ENCODE measurements at places on chromosomes 4 and X.

DNA sequence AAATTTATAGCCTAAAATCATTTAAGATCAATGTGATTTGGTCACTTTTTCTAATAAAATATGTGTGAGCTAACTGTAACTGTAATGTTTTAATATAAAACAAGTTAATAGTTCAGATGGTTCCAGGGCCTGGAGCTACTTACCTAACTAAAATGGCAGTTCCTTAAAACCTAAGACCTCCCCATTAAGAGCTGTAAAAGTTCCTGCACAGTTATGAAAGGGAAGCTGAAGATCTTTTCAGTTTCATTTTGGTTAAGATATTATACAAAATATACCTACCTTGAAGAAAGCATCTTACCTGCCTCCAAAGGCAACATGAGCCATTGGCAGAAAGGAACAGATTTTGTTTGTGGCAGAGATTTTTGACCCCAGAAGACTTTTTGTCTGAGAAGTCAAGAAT lies 30.1 kb downstream of the HPF1 start:
- DNase-seq, result no peak

DNA sequence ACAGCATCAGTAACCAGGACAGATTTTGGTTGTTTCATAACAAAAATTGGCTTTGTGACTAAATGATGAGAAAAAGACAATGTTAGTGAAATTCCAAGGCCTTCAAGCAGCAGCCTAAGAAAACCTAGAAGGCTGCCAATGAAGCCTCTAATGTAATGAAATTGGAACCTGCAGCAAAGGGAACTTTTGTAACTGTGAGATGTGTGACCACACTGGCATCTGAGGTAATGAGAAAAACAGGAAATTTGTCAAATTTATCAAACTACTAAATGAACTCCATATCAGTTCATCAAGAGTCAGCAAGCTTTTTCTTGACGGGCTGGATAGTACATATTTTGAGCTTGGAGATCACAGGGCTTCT lies 30.4 kb upstream of the EMCN start:
- no peak for DNase-seq

- no peak for DNase-seq
Measured at GRCh38 chr4:55539658-55540057, 7.1 kb downstream of the CLOCK start.

DNA sequence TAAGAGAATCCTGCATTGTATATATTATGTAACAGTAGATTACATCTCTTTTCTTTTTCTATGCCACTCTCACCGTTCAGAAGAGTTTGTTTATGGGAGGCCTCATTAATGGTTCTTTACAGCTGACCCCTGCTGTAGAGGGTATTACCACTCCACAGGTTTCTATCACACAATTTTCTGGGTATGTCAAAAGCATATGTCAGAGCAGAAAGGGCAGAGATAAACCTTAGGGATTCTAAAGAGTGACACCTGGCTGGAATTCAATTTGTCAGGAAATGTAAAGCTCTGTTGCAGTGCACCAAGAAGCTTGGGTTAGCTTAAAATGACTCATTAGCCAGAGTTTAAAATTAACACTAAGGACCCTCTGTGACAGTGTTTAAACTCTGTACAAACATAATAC lies 658.7 kb downstream of the PCDH18 start:
- no peak for DNase-seq

DNA sequence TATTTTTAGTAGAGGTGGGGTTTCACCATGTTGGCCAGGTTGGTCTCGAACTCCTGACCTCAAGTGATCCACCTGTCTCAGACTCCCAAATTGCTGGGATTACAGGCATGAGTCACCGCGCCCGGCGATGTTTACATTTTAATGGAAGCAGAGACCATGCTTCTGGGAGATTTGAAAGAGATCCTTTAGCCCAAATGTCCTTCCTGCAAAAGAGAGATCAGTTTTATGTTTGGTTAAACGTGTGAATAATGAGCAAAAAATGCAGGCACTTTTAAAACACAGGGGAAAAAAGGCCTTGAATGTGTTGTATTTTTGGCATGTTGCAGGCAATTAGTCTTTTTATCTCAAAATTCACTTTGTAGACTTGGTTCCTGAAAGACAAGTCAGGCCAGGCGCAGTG lies 95.8 kb upstream of the ELOVL6 start:
- DNase-seq, result no peak

DNA sequence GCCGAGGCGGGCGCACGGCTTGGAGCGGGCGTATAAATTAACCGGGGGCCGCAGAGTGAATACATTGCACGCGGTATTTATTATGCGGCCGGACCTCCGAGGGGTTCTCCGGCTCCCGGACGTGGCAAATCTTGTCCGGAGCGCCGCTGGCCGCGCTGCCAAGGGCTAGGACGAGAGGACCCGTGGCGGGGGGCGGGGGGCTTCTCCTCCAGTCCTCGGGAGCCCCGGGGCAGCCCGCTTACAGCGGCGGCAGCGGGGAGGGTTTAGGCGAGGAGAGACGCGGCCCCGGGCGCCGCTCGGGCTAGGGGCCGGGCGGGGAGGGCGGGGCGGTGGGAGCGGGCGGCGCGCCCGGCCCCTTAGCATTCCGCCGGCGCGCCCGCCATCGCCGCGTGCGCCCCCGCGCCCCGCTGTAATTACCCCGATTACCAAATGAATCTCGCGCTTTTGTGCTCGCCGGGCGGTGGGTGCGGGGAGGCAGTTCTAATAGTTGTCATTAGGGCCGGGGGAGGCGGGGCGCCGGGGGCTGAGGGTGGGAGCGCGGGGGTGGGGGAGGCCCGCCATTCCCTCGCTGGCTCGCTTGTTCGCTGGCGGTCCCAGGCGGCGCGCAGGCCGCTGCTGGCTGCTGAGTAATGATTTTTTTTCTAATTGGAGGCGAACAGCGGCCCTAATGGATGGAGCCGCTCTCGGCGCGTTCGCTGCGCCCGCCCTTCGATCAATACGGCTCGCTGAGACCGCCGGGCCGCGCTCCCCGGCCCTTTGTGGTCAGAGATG lies 276.6 kb downstream of the BCOR start:
- no peak for DNase-seq

DNA sequence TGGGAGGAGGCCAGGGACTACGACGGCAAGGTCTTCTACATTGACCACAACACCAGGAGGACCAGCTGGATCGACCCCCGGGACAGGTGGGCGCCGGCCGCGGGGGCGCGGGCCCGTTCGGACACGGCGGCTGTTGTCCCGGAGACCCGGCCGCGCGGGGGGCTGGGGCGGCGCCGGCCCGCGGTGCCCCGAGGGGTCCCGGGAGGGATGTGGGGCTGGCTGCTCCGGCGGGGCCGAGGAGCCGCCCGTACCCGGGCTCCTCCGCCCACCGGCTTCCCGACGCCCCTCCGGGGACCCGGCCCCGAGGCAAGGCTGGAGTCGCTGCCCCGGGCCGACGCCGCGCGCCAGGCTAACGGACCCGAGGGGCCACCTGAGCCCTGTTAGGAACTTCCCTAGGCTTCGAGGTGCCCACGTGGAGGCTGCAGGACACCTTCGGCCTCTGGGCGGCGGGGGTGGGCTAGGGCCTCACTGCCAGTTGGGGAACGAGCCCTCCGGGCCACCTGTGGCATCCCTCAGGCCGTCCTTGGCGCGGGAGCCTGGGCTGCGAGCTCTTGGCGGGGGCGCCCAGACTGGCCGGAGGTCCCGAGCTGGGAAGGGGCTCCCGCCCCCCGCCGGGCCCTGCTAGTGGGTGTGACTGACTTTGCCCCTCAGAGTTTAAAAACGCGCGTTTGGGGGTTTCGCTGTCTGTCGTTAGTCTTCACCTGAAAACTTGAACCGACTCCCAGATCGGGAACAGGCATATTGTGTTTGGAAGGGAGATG lies 660 bp downstream of the WWC2 start:
- no peak for DNase-seq

DNA sequence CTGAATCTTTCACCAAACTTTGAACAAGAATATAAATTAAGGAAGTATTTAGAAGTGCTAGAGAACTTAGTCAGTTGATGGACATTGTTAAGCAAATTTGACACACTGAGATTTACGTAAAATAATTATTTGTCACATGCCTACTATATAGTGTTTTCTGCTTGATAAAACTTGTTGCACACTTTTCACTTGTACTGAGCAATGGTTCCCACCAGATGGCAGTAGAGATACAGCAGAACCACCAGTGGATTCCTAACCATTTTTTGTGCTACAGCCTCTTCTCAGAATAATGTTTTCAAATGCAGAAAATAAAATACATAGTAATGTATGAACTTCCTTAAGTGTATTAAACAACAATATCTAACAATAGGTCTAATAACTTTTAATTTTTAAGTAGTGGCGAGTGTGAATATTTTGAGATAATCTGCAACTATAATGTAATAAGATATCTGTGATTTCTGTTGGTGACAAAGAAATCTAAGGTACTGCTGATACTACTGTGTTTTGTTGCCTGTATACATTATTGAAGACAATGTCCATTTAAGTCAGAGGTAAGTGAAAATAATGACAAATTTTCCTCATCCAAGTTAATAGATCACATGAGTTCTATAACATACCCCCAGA lies 81.2 kb downstream of the APOOL start:
- DNase-seq, result no peak

GRCh38 chr4:139785356-139785755 lies 119.7 kb downstream of the MGST2 start:
- no peak for DNase-seq

- no peak for DNase-seq
Measured at GRCh38 chr4:176185051-176185450, 10.3 kb downstream of the SPATA4 start.

DNA sequence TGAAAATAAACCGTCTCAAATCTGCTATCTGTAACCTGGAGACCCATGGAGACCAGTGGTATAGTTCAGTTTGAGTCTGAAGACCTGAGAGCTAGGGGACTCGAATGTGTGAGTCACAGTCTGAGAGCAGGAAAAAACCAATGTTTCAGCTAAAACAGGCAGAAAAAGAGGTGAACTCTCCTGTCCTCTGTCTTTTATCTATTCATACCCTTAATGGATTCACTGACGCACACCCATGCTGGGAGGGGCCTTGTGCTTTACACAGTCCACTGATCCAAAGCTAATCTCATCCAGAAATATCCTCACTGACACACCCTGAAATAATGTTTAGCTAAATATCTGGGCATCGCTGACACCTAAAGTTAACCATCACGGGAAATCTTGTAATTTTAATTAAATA lies 297.9 kb downstream of the GPM6A start:
- DNase-seq, result no peak

GRCh38 chr4:128307123-128307571 lies 19.5 kb upstream of the PGRMC2 start:
- DNase-seq, result no peak

DNA sequence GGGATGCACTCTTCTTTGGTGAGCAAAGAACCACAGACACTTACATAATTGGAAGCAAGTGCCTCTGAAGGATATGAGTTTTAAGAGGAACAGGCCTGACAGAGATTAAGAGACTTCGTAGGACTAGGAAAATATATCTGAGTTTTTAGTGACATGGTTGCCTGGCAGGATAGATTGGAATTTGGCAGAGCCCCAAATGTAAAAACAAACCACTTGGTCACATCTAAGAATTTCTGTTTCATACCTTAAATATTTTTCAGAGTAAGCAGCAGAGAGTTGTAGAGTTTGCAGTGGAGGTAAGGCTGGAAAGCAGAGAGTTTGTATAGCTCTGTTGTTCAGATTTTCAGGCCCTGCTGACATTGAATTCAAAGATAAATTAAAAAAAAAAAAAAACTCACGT lies 150.1 kb upstream of the MAGEB2 start:
- no peak for DNase-seq

DNA sequence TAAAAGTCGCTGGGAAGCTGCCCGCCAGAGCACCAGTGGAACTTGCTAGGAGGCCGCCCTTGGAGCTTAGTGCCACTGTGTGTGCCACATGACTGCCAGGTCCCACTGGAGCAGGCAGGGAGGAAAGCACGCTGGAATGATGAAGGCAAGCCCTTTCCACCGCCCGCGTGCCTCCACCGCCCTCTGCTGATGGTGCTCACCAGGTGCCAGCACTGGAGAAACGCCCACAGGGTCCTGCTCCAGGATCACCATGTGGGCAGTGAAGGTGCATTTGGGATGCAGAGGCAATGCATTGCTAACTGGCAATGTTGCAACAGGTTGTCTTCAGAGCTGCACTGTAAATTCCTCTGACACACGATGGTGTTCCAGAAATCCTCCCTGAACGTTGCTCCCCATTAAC lies 76.3 kb downstream of the SHROOM2 start:
- no peak for DNase-seq

DNA sequence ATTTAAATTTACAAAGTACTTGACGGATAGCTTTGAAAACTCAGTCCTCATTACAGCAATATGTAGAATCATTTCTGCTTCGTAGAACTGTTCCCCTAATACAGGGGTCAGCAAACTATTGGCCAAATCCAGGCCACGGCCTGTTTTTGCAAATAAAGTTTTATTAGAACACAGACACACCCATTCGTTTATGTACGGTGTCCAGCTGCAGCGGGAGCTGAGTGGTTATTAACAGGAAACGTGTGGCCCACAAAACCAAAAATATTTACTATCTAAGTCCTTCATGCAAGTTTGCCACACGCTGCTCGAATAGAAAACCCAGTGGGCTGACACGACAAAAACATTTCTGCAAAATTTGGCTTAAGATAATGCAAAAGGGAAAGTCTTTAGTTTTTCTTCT lies 146.5 kb downstream of the AFAP1 start:
- DNase-seq, result no peak

- no peak for DNase-seq
Measured at GRCh38 chr4:39083164-39083563, 21.1 kb downstream of the KLHL5 start.

DNA sequence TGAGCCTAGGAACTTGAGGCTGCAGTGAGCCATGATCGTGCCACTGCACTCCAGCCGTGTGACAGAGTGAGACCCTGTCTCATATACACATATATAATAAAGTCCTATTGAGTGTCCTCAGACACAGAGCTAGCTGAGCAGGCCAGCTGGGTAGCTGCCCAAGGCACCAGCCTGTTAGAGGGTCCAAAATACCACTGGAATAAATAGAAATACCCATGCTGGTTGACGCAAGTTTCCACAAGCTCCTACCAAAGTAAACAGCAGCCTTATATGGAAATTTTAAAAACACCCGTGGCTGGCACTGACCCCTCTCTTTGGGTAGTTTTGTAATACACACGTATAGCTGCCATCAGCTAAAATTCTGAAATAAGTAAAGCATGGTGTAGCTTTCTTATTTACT lies 348.6 kb downstream of the BCOR start:
- no peak for DNase-seq

GRCh38 chr4:56468097-56468422 lies 643 bp downstream of the SRP72 start:
- no peak for DNase-seq

DNA sequence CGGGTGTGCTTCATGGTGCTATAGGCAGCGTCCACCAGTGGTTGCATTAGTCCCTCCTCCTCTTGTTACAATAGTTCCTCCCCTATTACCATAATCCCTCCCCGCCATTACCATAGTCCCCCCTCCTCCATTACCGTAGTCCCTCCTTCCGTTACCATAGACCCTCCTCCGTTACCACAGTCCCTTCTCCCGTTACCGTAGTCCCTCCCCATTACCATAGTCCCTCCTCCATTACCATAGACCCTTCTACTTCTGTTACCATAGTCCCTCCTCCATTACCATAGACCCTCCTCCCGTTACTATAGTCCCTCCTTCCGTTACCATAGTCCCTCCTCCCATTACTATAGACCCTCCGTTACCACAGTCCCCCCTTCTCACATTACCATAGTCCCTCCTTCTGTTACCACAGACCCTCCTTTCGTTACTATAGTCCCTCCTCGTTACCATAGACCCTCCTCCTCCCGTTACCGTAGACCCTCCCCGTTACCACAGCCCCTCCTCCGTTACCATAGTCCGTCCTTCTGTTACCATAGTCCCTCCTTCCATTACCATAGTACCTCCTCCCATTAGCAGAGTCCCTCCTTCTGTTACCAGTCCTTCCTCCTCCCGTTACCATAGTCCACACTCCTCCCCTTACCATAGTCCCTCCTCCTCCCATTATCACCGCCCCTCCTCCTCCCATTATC lies 129.6 kb downstream of the DHRSX start:
- no peak for DNase-seq

All from NCI-H774 (cell line).